ENCODE measurements at places on chromosomes 6 and 20.

DNA sequence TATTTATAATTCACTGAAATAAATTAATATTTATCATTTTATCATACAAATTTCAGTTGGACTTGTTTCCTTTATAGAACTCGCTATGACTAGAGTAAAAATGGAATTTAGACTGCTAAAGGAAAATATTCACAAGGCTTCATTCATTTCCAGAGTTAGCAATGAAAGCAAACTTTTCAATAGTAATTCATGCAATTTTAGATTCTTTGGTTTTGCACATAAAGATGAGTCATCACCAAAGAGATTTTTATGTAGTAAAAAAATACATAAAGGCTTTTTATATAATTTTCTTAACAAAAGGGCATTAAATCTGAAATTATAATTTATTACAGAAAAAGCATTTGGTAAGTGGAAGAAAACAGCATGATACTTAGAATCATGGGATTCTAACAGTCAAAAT is 37.2 kb upstream of the STXBP5 start:
- DNase-seq, result no peak

GRCh38 chr20:3646067-3646440 is 17.1 kb downstream of the GFRA4 start:
- no peak for DNase-seq

DNA sequence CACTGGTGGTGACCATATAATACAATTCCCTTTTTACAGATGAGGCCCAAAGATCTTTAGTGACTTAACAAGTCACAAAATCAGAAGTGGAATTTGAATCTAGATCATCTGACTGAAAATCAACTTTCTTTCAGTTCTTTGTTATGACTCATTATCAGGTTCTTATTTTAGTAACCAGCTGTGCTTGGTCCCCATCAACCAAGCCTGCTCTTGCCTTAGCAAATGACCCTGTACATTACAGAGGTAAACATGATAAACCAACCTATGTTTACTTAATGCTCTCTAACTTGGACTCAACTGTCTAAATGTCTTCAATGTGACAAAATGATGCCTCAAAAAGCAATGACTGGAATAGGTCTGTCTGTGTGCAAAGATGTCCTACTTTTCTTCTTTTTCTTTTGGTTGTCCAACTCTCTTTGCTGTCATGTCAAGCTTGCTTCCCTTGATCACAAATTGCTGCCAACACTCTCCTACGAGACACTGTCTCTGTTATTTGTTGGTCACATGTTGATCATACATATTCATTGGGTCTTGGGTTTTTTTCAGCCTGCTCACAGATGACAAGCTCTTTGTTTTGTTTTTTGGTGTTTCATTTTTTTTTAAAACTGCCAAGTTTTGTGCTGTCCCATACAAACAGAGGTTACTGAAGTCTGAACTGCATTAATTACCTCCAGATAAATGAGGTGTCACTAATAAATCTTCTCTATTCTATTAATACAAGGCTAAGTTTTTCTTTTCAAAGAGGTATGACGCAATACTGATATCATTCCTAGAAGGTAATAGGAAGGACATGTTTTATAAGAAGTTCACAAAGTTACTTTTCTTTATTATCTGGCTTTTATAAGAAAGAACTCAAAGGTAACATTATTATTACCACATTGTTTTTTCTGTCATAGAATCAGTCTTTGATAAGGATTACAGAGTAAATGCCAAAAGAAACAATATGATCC is 62.2 kb upstream of the PLN start:
- DNase-seq, result peak; percentile 89

DNA sequence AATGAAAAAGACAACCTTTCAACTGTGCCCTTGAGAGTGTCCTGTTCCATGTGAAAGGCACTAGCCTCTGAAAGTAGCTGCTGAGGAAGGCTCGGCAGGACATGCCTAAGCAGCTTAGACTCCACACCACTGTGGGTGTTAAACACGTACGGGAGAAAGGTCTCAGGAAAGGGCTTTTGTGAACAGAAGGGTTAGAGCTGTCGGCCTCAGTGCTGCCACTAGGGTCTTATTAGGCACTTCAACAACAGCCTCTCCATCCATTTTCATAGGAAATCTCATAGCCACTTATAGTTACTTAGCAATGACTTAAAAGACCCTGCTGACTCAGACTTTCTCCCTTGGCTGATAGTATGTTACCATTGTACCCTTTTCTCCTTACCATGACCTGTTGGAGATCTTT is 662.8 kb downstream of the TBC1D32 start:
- DNase-seq, result no peak

GRCh38 chr6:125942672-125943527 is 13.7 kb upstream of the HINT3 start:
- DNase-seq, result no peak

GRCh38 chr6:13648850-13649249 is 33.7 kb downstream of the NOL7 start:
- no peak for DNase-seq

DNA sequence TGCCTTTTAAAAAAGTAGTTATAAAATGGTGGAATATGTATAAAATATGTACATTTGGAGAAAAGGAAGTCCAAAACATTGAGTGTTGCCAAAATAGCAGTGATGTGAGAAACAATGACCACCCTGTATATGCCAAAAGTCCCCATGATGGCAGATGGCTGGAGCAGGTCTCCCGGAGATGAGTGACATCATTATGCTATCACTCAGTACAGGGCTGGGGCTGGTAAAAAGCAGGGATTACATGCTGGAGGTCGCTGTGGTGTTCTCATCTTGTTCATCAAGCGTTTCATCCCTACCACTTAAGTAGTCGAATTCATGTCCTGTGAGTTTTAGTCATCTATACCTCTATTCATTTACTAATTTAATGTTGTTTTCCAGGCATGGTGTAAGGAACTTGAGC is 315.3 kb upstream of the SLC35B3 start:
- no peak for DNase-seq

DNA sequence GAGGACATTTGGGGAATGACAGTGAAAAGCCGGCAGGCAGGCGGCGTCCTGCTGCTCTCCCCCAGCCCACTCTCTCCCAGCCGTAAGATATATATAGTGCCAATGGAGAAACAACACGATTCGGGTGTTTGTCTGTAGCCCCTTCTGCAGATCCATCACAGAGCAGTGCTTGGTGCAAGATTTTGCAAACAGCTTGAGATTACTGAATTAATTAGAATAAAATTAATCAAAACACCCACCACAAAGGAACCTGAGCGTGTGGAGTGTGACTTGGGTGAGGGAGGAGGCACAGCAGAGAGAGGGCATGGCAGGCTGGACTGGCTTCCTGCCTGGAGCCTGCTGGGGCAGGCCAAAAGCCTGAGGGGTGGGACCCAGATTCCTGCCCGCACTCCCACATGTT is 28.8 kb upstream of the CCDC167 start:
- no peak for DNase-seq

- no peak for DNase-seq
Observed at GRCh38 chr20:22213271-22213670, 371.1 kb downstream of the FOXA2 start.

GRCh38 chr6:33313709-33314514 is at the start of gene TAPBP:
Gene TAPBP (minus strand): TSS chr6:33314078. CDS start chr6:33314041, 37 bp downstream.
- peak; percentile 73 for DNase-seq

- no peak for DNase-seq
Observed at GRCh38 chr6:139494376-139494990, 120.0 kb upstream of the CITED2 start.

DNA sequence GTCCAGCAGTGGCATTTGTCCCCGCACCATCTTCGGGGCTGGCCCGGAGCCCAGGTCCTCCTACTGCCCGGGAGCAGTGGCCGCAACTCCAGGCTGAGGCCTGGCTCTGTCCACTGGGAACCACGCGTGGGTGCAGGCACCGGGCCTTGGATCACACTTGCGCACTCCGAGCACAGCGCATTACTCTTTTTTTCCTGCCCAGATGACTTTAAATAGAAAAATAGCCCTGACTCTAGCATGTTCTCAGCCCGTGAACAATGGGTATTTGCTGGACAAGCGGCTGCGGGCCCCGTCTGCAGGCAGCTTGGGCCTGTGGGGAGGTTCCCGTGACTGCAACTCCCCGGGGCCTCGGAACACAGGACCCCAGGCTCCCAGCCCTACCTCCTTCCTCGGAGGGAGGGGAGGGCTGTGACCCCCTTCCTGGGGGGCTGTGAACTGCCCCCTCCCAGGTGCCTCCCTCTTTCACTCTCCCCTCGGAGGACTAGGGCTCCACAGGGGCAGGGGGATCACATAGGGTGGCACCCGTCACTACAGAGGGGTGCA is 162.2 kb downstream of the TBXT start:
- peak; percentile 35 for DNase-seq

- no peak for DNase-seq
Observed at GRCh38 chr6:106872049-106872448, 102.5 kb downstream of the CD24 start.

DNA sequence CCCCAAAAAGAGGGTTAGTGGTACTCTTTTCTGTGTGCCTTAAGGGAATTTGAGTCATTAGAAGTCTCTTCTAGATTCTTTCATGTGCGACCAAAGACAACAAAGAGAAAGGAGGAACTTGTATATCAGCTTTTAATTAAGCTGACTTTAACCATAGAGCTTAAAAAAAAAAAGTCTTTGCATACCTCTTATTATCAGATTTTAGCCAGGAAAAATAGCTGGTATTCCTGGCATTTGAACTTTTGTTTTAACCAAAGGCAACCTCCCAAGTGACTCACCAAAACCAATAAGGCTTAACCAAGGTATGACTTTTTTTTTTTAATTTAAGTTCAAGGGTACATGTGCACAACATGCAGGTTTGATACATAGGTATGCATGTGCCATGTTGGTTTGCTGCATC is 375.0 kb downstream of the CDC5L start:
- DNase-seq, result no peak

GRCh38 chr20:11003341-11003740 is 329.5 kb upstream of the JAG1 start:
- no peak for DNase-seq

- DNase-seq, result no peak
Observed at GRCh38 chr6:127950566-127951145, 49.8 kb upstream of the THEMIS start.

GRCh38 chr6:99611148-99611547 is 4.5 kb downstream of the PRDM13 start:
- DNase-seq, result no peak

DNA sequence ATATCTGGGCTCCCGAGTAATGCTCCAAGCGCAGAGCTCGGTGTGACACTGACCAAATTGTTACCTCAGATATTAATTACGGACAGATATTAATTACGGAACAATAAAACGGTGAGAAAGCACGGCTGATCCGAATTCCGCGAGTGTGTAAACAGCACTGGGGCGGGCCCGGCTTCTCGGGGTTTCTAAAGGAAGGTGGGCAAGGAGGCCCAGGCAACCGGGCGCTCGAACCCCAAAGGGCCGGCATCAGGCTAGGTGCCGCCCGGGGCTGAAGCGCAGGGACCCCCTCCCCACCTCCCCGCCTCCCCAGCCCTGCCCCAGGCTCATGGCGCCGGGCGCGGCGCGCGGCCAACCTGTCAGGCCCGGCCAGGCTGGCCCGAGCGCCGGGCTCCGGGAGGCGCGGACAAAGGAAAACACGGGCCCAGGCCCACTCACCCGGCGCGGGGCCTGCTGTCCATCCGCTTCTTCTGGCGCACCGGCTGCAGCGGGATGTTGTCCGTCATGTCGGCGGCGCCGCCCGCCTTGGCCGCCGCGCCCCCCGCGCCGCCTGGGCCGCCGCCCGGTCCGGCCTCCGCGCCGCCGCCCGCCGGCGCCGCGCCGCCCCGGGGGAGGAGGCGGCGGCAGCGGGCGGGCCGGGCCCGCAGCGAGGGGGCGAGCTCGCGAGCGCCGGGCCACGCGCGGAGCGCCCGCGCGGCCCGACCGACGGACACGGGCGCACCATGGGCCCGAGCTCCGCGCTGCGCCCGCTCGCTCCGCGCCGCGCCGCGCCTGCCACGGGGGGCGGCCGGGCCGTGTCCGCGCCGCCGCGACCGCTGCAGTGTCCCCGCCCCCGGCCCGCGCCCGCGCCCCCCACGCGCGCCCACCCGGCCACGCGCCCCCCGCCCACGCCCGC is at the start of gene ATP9A:
TSS of gene ATP9A (minus strand) at position 524 of the 892 bp plus-strand sequence. CDS start at position 503, 21 bp downstream.
- DNase-seq, result peak; percentile 28

- DNase-seq, result no peak
Observed at GRCh38 chr6:36023996-36024795, at the start of gene SLC26A8. Gene SLC26A8 (minus strand): TSS chr6:36024641. CDS start chr6:36019707, 4,934 bp downstream.

DNA sequence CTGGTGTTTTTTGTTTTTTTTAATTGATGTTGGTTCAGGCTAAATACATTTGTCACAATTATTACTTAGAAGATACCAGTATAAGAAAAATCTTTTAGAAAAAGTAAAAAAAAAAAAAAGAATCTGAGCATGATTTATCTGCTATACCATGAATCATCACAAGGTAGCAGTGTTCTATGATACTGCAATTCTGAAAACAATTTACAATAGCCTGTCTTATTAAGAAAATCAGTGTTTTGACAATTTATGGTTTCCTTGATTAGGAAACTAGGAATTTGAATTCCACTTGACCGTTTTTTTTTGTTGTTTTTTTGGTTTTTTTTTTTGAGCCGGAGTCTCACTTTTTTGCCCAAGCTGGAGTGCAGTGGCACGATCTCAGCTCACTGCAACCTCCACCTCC is 9.3 kb upstream of the MAK start:
- no peak for DNase-seq

GRCh38 chr6:158631678-158632537 is 12.6 kb downstream of the DYNLT1 start:
- DNase-seq, result peak; percentile 2

DNA sequence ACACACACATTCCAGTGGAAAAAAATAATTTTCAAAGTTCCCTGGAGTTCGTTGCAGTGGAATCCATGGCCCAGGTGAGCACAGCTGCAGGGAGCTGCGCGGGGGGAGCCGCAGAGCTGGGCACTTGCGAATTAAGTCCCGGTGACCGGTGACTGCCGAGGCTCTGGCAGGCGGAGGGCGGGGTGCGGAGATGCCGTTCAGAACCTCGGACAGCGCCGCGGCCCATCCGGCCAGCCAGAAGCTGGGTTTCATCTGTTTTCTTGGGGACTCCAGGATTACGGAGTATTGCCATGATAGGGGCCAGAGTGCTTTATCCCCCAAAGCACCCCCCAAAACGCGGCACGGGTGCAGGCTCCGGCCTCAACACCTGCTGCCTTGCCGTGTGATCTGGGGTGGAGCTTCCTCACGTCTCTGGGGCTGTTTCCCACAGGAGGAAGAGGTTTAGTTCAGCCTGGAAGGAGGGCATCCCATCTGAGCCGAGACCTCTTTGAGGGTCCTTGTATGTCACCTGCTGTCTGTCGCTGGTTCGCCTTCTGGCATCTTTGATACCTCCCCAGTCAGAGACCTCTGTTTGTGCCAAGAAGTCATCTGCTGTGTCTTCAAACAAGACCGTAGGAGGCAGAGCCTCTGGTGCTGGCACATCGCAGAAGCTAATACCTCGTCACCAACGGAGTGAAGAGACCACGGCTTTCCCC is 99.4 kb downstream of the YTHDF1 start:
- DNase-seq, result no peak

- DNase-seq, result no peak
Observed at GRCh38 chr20:52972965-52973819, 1.0 kb downstream of the TSHZ2 start.

- no peak for DNase-seq
Observed at GRCh38 chr6:113147544-113147943, 709.6 kb upstream of the MARCKS start.

DNA sequence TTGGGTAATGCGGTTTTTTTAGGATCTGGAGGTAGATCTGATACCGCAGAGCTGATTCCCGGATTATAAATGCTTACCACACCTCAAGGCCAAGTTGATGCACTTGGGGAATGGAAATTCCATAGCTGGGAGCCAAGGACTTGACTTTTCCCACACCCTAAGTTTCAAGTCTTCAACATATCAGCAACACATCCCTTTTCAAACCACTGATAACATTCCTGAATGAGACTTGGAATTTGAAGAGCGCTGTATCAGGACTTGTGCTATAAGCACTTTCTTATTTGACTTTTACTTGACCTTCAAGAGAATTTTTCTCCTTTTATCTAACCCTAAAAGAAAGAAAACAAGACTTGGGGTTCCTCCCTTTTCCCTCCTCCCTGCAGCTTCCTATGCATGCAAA is 90.6 kb upstream of the NAA20 start:
- DNase-seq, result no peak

All from Ammon's horn (tissue), 1 donor.